ENCODE measurements at places on chromosomes 12 and 14.
A peak's percentile ranks its signal among the peaks of the same experiment; 100 is the strongest.

GRCh38 chr14:66910311-66910840 is 278.9 kb upstream of the GARIN2 start:
- no peak for DNase-seq

DNA sequence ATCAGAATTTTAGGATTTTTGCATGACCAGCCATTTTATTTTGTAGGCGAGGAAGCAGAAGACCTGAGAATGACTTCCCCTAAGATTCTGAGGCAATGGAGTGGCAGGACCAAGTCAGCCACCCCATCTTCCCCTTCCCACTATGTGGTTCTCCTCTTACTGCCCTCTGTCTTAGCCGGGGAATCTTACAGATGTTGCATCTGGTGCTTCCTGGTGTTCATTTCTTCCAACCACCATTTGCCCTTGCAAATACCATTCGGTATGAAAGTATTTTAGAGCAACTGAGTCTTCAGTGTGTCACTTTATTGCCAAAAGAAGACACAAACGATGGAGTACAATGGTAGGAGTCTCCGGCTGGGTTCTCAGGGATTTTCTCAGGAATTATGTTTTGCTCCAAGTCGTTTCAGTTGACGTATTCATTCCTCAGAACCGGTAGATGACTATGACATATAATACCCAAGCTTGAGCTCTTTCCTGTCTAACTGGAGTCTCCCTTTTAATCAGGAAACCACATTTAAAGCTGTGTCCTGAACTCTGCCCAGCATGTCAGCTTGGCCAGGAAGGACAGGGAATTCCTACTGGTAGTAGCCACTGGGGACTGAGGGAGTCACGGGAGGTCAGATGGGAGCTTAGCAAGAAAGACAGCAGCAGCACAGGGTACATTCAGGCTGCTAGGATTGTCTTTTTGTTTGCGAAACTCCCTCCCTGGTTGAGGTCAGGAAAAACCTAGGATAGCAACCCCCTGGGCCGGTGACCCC is 87.0 kb downstream of the SAMD4A start:
- no peak for DNase-seq

DNA sequence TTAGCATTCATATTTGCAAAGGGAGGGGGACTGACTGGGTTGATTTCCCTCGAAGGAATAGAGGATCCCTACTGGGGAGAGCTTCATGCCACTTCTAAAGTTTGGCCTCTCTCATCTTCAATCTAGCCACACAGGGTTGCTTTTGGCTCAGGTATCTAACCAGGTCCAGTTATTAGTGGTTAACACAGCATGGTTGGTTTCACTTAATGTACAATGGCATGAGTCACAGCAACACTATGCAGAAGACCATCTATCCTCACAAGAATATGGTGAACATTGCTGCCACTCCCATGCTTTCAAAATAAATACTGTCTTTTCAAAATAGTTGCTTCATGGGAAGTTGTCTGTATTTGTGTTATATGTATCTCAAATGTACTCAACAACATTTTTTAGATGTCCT is 6.6 kb upstream of the RAB3IP start:
- no peak for DNase-seq

GRCh38 chr12:113302886-113303640 is 31.8 kb downstream of the SLC8B1 start:
- peak; percentile 45 for DNase-seq

- DNase-seq, result no peak
Observed at GRCh38 chr12:13835652-13836051, 145.8 kb downstream of the GRIN2B start.

DNA sequence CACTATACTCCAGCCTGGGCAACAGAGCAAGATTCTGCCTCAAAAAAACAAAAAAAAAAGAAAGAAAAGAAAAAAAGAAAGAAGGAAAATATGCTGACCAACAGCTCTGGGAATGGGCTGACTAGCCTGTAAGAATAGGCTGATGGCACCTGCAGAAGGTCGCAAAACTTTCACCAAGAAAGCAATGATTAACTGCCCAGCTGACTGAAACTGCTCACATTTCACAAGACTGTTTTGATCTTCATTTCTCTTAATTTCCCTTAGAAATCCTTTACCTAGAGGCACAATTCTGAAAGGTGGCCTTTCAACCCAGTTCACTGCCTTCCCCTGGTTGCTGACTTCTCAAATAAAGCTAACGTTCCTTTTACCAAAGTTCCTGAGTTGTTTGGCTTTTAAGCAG is 12.4 kb downstream of the BEST3 start:
- DNase-seq, result no peak

DNA sequence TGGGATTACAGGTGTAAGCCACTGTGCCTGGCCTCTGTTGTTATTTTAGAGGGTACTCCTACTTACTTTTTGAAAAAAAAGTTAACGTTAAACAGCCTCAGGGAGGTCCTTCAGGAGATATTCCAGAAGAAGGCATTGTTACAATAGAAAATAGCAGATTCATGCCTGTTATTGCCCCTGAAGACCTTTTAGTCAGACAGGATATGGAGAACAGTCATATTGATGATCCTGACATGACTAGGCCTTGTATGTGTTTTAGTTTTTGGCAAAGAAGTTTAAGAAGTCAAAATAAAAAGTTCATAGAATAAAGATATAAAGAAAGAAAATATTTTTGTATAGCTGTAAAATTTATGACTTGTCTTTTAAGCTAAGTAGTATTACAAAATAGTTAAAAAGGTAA is 45.3 kb downstream of the WASHC3 start:
- DNase-seq, result no peak

- no peak for DNase-seq
Observed at GRCh38 chr12:93668919-93669418, 8.2 kb upstream of the CRADD start.

GRCh38 chr14:90666571-90666970 is 149.7 kb downstream of the TTC7B start:
- DNase-seq, result no peak

- no peak for DNase-seq
Observed at GRCh38 chr14:63952933-63953437, 100.2 kb downstream of the SYNE2 start.

DNA sequence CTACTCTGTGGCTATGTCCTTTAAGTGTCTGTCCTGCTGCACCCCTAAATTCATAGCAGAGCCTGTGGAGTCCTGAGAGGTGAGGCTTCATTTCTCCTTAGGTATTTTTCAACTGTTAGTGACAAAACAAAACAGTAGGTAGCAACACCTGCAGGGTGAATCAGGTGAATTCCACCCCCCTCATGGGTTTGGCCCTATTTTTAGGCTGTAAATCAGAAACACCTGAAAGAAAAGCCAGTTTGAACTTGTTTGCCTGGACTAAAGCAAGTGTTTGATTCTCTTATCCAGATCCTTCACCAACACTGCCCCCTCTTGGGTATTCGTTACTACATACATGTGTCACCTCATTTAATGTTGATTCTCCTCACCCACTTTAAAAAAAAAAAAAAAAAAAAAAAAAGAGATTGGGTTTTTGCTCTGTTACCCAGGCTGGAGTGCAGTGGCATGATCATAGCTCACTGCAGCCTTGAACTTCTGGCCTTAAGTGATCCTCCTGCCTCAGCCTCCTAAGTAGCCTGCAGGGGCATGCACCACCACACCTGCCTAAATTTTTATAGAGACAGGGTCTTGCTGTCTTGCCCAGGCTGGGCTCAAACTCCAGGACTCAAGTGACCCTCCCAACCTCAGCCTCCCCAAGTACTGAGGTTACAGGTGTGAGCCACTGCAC is 10.3 kb downstream of the TBPL2 start:
- DNase-seq, result peak; percentile 67

- DNase-seq, result peak; percentile 87
Observed at GRCh38 chr12:51368640-51369517, 22.3 kb downstream of the GALNT6 start.

GRCh38 chr14:23573384-23574015 is 5.1 kb downstream of the JPH4 start:
- DNase-seq, result no peak

DNA sequence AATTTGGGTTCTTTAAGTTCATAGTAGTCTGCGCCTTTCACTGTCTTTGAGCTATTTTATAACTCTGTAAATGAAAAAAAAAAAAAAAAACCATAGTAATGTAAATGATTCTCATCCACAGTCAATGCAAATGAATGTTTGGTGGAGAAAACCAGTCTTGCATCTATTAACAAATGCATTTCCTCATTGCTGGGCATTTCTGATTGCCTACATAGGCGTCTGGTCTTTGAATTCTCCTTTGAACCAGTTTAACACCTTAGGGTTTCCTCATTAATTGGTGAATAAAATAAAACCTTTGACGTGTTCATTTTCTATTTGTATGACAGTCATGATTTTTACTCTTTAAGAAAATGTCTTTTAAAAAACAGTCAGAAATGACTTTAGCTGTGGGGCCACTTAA is 114.8 kb downstream of the C12orf75 start:
- no peak for DNase-seq

- DNase-seq, result no peak
Observed at GRCh38 chr14:74904635-74905503, 18.2 kb downstream of the RPS6KL1 start.

GRCh38 chr12:122943196-122943595 is 23.1 kb downstream of the ABCB9 start:
- no peak for DNase-seq

- DNase-seq, result no peak
Observed at GRCh38 chr14:50544911-50545310, 12.5 kb upstream of the MAP4K5 start.

DNA sequence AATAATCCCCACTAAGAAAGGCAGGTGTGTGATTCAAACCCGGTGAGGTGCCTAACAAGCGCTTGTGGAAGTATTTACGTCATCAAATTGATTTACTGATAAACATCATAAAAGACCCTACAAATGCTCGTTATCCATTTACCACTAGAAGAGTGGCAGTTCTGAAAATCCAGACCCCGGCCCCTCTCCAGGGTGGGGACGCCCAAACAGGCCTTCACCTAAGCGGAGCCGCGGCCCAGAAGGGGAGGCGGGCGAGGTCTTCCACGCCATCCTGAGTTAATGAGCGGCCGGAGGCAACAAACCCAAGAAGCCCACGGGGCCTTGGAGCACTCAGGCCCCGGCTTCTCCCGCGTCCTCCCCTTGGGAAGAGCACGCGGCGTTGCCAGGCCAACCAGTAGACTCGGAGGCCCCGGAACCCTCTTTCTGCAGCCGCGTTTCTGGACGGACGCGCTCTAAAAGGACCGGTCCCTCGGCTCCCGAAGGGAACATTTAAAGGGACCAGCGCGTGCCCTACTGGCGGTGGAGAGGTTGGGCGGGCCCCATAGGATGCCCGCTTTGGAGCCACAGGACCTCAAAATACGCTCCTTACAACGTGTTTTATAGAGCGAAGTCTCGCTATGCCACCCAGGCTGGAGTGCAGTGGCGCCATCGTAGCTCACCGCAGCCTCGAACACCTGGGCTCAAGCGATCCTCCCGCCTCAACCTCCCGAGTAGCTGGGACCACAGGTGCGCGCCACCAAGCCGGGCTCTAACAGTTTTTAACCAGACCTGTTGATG is 3.5 kb downstream of the PTPN21 start:
- DNase-seq, result peak; percentile 52

DNA sequence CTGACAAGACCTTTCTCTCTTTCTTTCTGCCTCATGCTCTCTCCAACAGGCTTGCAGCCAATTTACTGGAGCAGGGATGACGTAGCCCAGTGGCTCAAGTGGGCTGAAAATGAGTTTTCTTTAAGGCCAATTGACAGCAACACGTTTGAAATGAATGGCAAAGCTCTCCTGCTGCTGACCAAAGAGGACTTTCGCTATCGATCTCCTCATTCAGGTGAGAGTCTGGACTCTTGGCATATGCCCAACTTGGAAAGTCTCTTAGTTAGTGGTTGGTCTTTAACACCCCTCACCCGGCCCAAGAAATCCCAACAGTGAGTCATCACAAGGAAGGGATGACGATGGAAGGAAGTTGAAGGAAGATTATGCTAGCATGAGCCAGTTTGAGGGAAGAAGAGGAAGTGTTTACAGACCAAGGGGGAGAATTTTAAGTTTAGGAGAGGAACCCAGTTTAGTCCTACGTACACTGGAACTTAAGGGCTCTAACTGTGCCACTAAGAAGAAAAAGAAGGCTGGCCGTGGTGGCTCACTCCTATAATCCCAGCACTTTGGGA is 189.7 kb downstream of the ETV6 start:
- DNase-seq, result no peak

GRCh38 chr12:111598637-111599452 is at the start of gene ATXN2:
Gene ATXN2 (minus strand): TSS chr12:111599315. CDS start chr12:111599034, 281 bp downstream.
- DNase-seq, result peak; percentile 84

- no peak for DNase-seq
Observed at GRCh38 chr14:64734990-64735389, 30.8 kb downstream of the PLEKHG3 start.

- no peak for DNase-seq
Observed at GRCh38 chr12:473863-474577, 14.3 kb downstream of the B4GALNT3 start.

DNA sequence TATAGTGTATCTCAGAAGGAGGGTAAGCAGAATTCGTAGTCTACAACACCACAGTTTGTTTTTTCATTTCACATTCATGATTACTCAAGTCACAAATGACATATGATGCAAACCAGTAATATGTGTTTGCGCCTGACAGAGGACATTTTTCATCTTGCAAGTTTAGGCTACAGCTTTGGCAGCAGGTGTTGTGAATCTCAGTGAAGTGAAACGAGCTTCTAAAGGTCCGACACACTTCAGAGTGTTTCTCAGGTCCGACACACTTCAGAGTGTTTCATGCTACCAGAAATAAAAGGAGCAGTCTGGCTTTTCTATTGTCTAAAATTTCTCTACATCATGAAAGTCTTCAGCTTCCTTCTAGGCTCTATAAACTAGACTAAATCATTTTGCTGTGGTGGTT is 22.7 kb downstream of the CLEC14A start:
- DNase-seq, result no peak

GRCh38 chr12:694734-695503 is 31.7 kb upstream of the NINJ2 start:
- DNase-seq, result no peak

DNA sequence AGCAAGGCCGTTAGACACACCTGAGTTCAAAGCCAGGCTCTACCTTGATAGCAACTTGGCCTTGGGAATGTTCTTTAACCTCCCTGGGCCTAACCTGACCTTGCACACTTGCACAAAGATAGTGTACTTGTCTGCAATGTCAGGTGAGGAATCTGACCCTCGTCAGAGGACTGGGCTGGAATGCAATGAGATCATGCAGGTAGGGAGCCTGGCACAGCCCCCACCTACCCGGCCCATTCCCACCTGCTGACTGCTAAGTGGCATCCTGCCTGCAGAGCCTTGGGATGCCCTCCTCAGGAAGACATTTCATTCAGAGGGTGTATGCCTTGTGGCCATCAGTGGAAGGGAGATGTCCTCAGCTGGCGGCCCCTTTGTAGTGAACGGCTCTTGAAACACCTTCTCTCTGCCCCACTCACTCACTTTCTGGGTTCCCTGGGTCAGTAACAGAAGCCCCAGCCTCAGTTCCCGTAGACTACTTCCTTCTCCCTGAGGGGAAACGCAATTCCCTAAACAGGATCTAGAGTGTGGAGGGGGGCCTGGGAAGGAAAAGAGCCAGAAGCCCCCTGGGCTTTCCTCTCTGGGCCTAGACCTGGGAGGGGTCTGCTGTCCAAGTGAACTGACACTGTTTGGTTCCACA is 68.0 kb upstream of the DICER1 start:
- DNase-seq, result no peak

DNA sequence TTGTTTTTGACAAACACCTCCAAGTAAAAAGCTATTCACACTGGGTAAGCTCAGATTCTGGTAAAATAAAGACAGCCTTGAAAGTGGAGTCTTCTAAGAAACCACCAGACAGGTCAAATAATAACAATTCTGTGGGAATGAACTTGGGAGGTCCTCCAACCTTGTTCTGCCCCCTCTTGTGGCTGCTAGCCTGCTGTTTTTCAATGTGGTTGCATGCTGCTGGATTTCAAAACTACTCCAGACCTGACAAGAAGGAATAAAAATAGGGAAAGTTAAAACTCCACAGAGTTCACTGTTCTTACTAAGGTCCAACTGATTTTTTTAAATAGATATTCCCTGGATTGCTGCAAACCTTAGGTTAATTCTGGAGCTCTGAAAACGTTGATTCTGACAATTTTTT is 32.2 kb upstream of the RIN3 start:
- DNase-seq, result no peak
